ENCODE measurements at places on chromosomes 5 and 9.

DNA sequence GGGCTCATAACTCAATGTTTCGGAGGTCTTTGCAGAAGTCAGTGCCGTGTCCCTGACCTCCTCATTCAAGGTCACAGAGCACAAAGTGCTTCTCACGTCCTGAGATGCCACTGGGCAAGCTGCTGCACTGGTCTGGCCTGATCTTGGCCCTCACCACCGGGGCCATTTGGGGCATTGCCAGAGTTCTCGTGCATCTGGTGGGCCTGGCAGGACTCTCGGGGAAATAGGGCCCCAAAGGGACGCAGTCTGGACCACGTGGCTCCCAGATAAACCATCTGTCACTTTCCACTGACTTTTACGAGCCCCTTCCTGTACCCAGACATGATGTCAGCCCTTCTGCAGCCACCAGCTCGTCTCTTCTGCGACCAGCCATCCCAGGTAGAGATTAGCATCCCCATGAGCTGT, 54.8 kb downstream of the HRH2 start:
- DNase-seq = no peak

GRCh38 chr5:13382232-13382631, 562.3 kb downstream of the DNAH5 start:
- DNase-seq = no peak

DNA sequence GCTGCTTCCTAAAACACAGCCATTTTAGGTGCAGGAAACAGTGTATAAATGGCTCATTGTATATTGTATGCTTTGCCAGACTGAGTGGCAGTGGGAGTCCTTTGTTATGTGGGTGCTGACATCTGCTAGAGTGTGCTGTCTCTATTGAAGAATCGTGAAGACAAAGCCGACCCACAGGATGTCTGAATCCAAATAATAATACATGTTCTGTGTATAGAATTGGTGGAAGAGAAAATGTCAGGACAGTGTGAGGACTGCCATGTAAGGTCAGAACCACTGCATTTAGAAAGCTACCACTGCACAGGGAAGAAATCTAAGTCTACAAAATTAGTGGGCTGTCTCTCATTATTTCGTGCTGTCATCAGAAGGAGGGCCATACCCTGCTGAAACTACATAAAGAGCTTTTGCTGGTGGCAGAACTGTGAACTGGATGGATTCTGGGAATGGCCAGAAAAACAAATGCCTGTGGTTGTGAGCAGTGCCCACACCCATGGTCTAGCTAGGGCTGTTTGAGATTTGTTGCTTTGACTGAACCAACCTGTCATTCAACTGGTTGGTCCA, 2.5 kb downstream of the IL7R start:
- DNase-seq = no peak

- no peak for DNase-seq
Observed at GRCh38 chr5:6660688-6661087, 27.4 kb downstream of the SRD5A1 start.

GRCh38 chr9:94188246-94188645, 70.9 kb upstream of the ZNF169 start:
- DNase-seq = no peak

DNA sequence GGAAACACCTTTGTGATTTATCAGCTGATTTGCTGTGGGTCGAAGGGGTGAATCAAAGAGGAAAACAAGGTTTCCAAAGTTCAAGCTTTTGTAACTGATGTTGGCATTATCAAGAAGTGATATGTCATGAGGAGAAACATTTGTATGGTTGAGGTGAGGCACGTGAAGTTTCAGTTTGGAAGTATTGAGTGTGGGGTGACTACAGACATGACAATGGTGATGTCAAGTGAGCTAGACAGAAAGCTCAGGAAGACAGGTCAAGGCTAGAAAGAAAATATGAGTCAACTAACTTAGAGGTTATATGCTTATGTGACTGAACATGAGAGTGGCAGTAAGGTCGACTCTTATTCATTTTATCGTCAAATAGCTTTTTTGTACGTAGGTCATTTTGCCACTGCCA, 99.1 kb downstream of the RAB3C start:
- no peak for DNase-seq

GRCh38 chr9:79408200-79408599, 163.6 kb upstream of the TLE4 start:
- DNase-seq = no peak

DNA sequence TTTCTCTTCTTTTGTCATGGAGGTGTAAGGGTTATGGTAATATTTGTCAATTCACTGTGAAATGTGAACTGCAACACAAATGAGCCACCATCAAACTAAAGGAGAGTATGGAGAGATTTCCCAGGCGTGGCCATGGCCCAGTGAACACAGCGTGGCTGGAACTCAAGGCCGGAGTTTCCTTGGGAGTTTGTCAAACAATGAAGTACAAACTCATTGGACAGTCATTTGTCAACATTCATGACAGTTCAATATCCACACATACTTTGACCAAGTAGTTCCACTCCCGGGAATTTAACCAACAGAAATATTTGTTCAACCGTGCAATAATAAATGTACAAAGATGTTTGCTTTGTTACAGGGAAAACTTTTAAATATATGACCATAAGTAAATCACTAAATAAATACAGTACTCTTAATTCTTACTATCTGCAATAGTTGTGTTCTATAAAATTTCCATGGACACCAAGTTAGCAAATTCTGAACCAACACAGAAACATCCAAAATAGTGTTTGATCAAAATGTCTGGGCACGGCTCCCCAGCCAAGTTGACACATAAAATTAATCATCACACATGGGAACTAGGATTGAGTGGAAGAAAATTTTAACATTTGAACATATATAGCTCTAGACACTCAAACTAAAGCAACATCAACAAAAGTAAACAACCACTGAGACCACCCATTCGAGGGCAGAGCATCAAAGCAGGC, 87.1 kb downstream of the DIRAS2 start:
- no peak for DNase-seq

- no peak for DNase-seq
Observed at GRCh38 chr5:10498350-10498749, 56.7 kb downstream of the ROPN1L start.

- no peak for DNase-seq
Observed at GRCh38 chr9:109945573-109945972, 165.6 kb downstream of the PALM2AKAP2 start.

DNA sequence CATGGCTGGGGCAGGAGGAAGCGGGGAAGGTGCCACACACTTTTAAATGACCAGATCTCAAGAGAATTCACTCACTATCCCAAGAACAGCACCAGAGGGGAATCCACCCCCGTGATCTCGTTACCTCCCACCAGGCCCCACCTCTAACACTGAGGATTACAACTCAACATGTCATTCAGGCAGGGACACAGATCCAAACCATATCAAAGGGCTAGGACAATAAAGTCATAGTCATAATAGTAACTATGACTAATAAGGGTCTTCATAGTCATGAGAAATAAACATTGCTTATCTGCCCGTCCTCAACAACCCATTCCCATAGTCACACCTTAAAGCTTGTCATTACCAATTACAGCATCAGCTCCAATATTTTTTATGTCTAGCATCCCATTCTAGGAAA, 65.3 kb upstream of the SMC2 start:
- DNase-seq = no peak

- no peak for DNase-seq
Observed at GRCh38 chr5:60887096-60887495, 43.0 kb upstream of the ELOVL7 start.

GRCh38 chr5:10511741-10512640, 51.9 kb upstream of the ANKRD33B start:
- DNase-seq = no peak

- no peak for DNase-seq
Observed at GRCh38 chr5:66585291-66585690, 10.9 kb upstream of the MAST4 start.

- no peak for DNase-seq
Observed at GRCh38 chr5:62385131-62385530, 18.6 kb downstream of the DIMT1 start.

GRCh38 chr5:107247427-107247826, 423.3 kb downstream of the EFNA5 start:
- DNase-seq = no peak

- no peak for DNase-seq
Observed at GRCh38 chr5:10838038-10838437, 77.0 kb upstream of the DAP start.

DNA sequence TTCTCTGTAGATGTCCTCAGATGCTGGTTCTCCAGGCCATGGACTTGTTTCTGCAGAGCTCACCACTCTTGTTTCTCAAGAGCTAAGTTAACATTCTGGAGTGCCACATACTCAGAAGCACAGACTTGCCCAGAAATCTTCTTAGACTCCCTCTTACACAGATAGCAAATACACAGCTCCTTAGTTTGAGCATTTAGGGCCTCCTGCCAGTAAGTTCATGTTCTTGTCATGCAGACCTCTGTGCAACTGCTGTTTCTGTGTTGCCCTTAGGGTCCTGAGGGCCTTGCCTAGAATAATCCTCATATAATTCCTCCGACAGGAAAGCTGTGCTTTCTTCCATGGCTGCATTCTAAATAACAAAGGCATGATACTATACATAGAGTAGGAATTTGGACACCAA, 1.3 kb upstream of the PTPDC1 start:
- no peak for DNase-seq

GRCh38 chr9:126722922-126723806, 81.7 kb upstream of the ZBTB43 start:
- no peak for DNase-seq

- DNase-seq = no peak
Observed at GRCh38 chr5:173315495-173316338, 12.5 kb downstream of the STC2 start.

DNA sequence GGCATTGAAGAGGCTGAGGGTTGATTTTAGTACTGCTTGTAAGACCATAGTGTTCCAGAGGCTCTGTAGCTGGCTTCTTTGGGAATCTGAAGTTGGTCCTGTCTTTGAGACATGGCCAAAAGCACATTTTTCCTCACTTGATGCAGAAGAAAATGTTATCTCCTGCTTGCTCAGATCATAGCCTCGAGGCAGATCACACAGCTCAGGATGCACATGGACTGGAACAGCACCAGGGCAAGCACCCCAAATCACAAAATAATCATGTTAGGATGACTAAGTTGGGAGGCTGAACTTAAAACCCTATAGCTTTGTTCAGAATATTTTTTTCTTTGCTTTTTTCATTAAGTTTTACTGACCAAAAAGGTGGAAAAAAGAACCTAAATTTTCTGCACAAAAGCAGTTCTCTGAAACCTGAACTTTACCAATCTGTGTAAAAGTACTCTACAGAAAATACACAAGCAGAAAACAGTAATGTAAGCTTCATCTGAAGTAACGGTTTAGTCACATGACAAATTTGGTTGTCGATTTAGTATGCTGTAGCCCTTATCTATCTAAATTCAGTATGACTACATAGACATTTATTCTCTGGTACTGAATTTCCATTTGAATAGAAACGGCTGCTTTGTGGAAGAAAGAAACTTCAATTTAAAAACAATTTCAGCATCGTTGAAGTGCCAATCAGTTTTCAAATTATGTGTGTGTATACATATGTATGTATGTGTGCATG, 3.4 kb downstream of the KLHL9 start:
- DNase-seq = no peak

DNA sequence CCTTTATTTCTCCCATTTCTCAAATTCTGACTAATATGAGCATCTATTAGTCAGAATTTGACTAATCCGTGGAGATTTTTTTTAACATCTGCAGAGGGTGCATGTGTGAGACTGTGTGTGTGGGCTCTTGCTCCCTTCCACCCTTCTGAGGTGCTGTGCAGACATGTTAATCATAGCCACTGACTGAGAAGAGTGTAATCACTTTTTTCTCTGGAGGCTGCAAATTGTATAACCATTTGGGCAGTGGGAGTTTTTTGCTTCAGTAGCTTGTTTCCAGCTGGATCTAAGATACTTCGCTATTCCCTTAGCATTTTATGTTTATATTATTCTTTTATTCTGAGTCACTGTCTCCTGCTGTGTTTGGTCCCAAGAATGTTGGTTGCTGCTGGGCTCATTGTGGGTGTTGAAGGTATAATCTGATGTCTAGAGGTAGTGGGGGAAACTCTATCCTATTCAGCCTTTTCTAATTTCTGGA, 66.2 kb downstream of the ARHGEF28 start:
- no peak for DNase-seq

DNA sequence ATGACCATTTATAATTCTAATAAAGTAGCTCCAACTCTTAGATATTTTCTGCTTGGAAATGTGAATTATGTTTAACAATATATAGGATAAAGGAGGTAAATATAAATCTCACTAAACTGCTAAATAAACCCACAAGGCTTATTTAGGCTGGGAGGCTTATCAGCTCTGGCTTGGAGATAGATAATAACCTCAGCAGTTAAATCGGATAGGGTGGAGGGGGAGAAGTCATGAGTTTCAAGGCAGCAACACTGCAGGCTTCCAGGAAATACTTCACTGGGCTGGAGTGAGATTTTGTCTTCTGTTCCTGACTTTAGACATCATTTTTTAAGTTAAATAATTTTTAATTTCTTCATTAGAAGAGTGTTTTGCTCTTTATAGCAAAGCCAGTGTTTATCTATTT, 80.0 kb upstream of the ITGA2 start:
- DNase-seq = no peak

DNA sequence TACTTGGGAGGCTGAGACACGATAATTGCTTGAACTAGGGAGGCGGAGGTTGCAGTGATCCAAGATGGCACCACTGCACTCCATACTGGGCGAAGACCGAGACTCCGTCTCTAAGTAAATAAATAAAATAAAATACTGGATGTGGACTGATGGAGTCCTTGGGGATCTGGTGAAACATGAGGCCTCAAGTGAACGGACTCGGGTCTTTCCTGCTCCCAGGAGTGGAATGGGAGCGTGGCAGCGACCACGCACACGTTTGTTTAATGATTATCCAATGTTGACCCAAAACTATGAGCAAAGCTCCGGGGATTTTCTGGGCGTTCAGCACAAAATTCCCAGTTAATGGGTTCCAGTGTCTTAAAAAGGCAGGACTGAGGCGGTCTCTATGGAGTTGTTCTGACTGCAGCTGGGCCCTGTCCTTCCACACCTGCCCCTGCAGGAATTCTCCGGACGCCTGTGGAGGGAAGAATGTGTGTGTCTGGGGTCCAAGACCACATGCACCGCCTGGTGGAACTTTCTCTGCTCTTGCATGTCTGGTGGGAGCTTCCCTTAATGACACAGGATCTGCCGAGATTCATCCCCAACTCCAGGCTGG, 26.6 kb downstream of the NEK6 start:
- no peak for DNase-seq

DNA sequence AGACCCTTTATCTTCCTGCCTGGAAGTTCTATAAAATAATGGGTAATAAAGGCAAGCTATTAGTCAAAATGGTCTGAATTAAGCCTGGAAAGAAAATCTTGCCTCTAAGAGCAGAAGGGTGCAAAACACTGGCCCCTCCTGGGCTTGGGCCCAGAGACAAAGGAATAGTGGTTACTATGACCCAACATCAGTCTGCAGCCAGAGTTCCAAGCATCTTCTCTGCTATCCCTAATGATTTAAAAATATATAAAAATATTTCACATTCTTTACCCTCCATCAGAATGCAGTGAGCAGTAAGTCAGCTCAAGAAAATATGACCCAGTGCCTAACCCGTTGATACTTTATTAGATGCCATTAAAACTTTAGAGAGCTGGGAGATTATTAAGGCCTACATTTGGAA, 14.7 kb downstream of the TNFAIP8 start:
- no peak for DNase-seq

- DNase-seq = no peak
Observed at GRCh38 chr9:87211669-87212068, 264.4 kb upstream of the GAS1 start.

GRCh38 chr9:136372561-136373299, 739 bp downstream of the CARD9 start:
- peak; percentile 66 for DNase-seq

Data from liver (tissue), 10 donors.